Memory B cell (primary cell): ENCODE measurements at places on chromosomes 3 and 15.

GRCh38 chr3:15345608-15346137 lies 13.3 kb upstream of the SH3BP5 start:
- H3K4me1 ChIP-seq: peaks cover 58% of the 10 kb centered on the region
- peak; percentile 58 for DNase-seq
- H3K36me3 ChIP-seq: peaks cover 7% of the 10 kb centered on the region
- peak overlapping the region; percentile 94 for H3K27ac ChIP-seq
- H3K4me3 ChIP-seq: peak overlapping the region; percentile 11
- no peaks in the 10 kb centered on the region for H3K27me3 ChIP-seq

DNA sequence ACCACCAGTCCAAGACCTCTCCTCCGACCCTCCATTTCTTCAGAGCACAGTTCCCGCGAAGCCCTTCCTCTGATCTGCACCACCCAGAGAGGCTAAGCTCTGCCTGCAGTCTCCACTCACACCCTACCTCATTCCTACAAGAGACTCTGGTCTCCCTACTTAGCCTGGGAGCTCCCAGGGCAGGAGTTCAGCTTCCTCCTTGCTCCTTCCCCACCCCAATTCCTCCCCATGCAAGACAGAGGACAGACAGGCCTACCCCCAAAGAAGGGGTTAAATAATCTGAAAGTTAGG lies 12.6 kb upstream of the VIPR1 start:
- no peaks in the 10 kb centered on the region for H3K27me3 ChIP-seq
- peak overlapping the region; percentile 70 for H3K27ac ChIP-seq
- peaks cover 35% of the 10 kb centered on the region for H3K4me1 ChIP-seq
- peak overlapping the region; percentile 74 for H3K4me3 ChIP-seq

DNA sequence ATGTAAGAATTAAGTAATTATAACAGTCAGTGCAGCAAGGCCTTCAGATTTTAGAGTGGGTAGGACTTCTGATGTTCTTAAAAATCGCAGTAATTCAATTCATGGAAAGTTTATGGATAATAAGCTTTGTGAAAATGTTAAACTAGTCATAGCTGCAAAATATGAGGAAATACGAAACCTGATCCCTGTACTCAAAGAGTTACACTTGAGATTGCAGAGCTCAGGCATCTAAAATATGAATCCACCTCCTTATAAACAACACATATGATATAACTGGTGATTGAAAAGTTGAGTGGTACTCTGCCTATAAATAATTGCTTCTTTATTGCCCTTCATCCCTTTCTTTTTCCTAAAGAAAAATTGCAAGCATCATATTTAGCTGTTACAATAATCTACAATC lies 473.3 kb downstream of the OTOL1 start:
- H3K36me3 ChIP-seq: no peaks in the 10 kb centered on the region
- DNase-seq: no peak
- no peak overlapping the region for H3K4me3 ChIP-seq
- no peak overlapping the region for H3K27ac ChIP-seq

DNA sequence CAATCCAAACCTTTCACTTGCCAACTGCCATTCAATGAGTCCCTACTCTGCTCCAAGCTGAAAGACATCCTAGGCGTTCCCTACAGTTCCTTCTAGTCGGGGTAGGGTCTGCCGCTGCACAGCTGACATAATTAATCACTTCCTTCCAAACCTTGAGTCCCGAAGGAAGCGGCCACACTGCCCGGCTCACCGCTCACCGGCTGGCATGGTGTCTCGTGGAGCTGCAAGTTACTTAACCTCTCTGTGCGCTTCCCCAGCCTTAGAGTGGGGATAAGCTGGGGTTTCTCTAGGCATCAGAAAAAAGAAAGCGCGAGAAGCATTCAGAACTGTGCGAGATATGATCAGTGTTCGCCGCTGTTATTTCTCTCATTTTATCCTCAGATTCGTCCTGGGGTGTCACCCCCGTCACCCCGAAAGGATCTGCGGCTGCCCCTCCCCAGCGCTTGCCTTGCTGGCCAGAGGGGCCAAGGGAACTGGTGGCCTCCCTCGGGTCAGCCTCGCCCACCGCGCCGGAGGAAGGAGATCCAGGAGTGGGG lies 748 bp downstream of the MRPS25 start:
- H3K27ac ChIP-seq: peak overlapping the region; percentile 96
- H3K4me1 ChIP-seq: peaks cover 17% of the 10 kb centered on the region
- H3K36me3 ChIP-seq: no peaks in the 10 kb centered on the region
- no peaks in the 10 kb centered on the region for H3K27me3 ChIP-seq
- peak overlapping the region; percentile 98 for H3K4me3 ChIP-seq

GRCh38 chr15:36370731-36371112 lies 208.7 kb upstream of the CDIN1 start:
- H3K27me3 ChIP-seq: no peaks in the 10 kb centered on the region
- H3K4me1 ChIP-seq: no peaks in the 10 kb centered on the region
- H3K27ac ChIP-seq: no peak overlapping the region
- no peak for DNase-seq
- H3K36me3 ChIP-seq: no peaks in the 10 kb centered on the region

- H3K27me3 ChIP-seq: no peaks in the 10 kb centered on the region
- H3K36me3 ChIP-seq: no peaks in the 10 kb centered on the region
- peaks cover 15% of the 10 kb centered on the region for H3K4me1 ChIP-seq
- H3K4me3 ChIP-seq: no peak overlapping the region
Measured at GRCh38 chr3:152518346-152518745, 249.6 kb downstream of the MBNL1 start.

DNA sequence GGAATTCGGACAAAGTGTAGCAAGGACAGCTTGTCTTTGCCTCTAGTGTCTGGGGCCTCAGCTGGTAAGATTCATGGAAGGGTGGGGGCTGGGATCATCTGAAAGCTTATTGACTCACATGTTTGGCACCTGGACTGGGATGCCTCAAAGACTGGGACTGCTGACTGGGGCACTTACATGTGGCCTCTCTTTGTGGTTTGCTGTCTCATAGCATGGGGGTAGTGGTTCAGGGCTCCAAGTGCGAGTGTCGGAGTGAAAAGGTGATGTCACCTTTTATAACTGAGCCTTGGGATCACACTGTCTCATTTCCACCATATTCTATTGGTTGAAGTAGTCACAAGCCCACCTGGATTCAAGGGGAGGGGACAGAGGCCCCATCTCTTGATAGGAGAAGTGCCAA lies 6.8 kb downstream of the MFSD1 start:
- H3K36me3 ChIP-seq: peaks cover 45% of the 10 kb centered on the region
- H3K27ac ChIP-seq: no peak overlapping the region
- no peak for DNase-seq

DNA sequence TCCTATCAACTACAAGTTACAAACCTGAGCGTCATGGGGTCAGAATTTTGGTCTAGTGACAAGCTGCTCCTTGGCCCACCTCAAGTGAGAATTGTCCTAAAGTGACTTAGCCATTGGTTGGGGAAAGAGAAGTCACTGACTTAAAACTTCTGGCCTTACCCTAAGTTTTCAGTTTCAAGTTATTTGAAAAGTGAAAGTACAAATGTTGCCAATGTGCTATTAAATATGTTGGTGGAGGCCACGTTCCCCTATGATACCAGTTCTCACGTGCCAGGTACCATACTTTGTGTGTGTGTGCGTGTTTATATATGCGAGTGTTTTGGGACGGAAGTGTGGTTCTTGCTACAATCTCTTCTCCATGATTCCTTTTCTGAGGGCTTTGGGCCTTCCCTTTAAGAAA lies 22.6 kb upstream of the RASGRP1 start:
- no peak overlapping the region for H3K4me3 ChIP-seq
- no peak for DNase-seq
- peaks cover 2% of the 10 kb centered on the region for H3K36me3 ChIP-seq
- peaks cover 10% of the 10 kb centered on the region for H3K4me1 ChIP-seq
- no peaks in the 10 kb centered on the region for H3K27me3 ChIP-seq

DNA sequence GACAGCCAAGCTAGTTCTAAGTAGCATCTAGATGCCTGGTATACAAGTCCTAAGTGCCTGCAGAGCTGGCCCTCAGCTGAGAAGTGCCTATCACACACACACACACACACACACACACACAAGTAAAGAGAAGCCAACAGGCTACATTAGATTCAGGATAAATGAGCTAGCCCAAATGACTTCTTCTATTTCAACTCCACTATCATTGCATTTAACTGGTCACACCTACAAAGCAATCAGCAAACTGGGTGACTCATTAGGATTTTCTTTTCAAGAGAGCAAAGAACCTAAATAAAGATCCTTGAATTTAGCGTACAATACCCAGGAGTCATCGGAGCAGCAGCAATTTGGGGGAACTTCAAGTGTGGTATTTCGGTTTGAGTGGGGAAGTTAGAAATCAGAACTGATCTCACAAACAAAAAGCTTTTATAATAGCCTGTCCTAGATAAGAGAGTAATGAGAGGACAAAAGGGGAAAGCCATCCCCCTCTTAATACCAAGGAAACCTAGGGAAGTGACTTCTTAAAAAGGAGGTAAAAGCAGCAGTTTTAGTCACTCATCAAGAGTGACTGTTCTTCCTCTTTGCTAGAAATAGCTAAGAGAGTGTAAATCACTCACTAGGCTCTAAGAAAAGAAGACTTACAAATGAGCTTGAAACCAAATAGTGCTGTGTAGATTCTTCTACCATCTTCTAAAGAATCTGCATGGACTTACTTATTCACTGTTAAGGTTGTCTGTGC lies 112.7 kb downstream of the TNIK start:
- H3K4me3 ChIP-seq: no peak overlapping the region
- peaks cover 2% of the 10 kb centered on the region for H3K4me1 ChIP-seq

DNA sequence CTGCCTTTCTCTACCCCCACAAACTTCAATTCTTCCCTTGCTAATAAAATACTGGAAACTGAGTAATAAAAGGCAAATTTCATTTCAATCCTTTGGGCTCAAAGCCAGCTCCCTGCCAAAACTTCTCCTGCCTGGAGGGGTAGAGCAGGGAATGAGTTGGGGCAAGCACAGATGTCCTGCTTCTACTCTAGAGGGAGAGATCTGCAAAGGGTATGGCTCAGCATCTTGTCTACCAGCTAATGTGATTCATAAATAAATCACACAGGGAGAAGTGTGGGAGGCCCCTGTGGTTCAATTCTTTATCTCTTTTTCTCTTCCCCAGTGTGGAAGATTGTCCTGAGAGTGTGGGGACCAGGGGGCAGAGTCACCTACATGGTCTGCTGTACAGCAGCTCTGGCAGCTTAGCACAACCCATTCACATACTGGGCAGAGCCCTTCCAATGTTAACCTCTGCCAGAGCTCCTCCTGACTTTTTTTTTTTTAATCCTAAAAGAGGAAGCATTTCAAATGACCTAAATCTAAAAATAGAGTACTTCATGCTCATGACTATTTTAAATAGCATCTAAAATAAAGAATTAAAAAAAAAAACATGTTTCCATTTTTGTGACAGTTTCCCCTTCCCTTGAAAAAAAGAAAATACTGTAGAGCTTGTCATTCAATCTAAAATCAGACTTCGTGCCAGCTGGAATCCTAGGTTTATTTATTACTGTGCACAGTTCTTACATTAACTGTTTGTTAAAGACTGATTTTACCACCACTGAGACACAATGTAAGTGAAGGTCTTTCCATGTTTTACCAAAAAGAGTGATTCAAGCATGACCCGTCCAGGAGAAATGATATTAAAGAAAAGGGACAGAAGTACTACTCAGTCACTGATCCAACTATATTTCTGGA lies 1083.7 kb upstream of the CFAP20DC start:
- H3K27ac ChIP-seq: no peak overlapping the region
- H3K4me1 ChIP-seq: no peaks in the 10 kb centered on the region
- no peaks in the 10 kb centered on the region for H3K36me3 ChIP-seq
- H3K4me3 ChIP-seq: no peak overlapping the region

- no peak for DNase-seq
- H3K36me3 ChIP-seq: no peaks in the 10 kb centered on the region
- H3K27ac ChIP-seq: no peak overlapping the region
Measured at GRCh38 chr3:170692720-170693119, 106.8 kb upstream of the SLC7A14 start.

DNA sequence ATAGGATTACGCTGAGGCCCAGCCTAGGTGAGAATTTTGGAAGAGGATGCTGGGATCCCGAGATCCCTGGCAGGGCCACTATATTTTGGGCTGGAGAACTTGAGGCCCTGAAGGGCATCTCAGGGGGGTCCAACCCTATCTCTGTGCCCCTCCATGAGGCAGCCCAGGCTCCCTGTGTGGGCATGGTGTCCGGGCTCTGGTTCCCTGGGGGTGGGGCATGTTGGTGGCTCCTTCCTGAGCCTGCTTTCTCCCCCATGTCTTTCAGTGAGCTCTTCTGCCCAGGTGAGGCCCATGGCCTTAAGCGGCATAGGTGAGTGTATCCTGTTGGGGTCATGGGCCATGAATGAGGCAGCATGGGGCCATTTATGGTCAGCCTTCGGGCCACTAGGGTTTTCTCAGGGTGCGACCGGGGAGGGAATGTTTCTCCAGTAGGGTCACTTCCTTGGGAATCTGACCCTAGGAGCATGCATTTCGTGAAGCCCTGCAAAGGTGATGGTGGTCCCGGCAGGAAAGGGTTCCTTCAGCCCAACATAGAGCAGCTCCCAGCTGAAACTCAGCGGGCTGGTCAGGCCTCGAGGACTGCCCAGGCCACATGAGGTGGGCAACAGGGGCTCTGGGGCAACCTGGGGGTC lies 191.3 kb downstream of the UBE3A start:
- H3K4me3 ChIP-seq: no peak overlapping the region
- no peaks in the 10 kb centered on the region for H3K27me3 ChIP-seq
- no peaks in the 10 kb centered on the region for H3K4me1 ChIP-seq
- no peaks in the 10 kb centered on the region for H3K36me3 ChIP-seq
- peak; percentile 0 for DNase-seq

DNA sequence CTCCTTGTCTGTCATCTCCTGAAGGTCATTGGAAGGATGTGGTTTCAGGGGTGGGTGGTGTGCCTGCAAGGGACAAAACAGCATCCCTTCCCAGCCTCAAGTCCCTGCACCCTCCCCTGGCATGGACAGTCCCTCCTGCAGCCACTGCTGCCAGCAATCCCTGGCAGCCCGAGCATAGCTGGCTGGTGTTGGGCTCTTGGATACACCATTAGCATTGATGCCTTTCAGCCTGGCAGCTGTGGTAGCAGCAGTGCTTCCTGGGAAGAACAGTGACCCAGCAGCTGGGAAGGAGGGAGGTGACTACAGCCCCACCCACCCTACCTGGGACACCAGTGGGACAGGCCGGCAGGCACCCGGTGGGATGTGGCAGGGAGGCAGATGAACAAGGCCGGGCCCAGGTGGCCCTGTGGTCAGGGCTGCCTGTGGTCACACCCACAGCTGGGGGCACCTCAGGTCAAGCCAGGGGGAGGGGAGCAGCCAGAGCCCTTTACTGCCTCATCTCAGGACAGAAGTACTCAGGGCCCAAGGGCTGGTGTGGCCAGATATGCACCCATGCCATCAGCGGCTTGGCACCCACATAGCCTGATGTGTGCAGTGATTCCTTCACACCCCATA lies 32.9 kb upstream of the TMEM115 start:
- H3K36me3 ChIP-seq: no peaks in the 10 kb centered on the region
- DNase-seq: no peak
- no peak overlapping the region for H3K27ac ChIP-seq
- H3K4me1 ChIP-seq: no peaks in the 10 kb centered on the region

DNA sequence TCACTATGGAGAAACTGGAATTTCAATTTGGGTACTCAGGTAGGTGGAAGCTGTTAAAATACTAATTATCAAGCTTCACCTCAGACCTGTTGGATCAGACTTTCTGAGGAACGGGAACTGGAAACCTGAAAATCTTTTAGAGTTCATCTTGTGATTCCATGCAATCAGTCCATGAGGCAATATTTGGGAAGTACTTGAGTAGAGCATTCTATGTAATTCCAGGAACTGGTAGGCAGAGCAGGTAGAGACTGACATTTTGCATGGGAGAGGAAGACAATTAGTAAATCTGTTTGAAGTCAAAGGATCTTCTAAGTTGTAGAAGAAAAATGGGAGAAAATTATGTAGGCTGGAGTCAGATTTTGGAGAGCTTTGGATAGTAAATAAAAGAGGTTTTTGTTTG lies 43.1 kb downstream of the FGF7 start:
- no peaks in the 10 kb centered on the region for H3K27me3 ChIP-seq
- no peak for DNase-seq
- H3K36me3 ChIP-seq: no peaks in the 10 kb centered on the region
